ENCODE measurements at places on chromosomes 5 and 9. TPM values are rescaled to one million over a fixed set of nuclear protein-coding genes. Genes with fewer than 3 reads are reported as not detected.

ORM1 gene
- total RNA-seq: not detected

MAT2B gene
- total RNA-seq: 27.9 TPM

CAPSL gene
- total RNA-seq: not detected

GABRA6 gene
- total RNA-seq: not detected

PCDHGB7 gene
- 5.4 TPM for total RNA-seq

SLC35D2 gene
- total RNA-seq: 14.2 TPM

LRRC70 gene
- 0.20 TPM for total RNA-seq

GLRA1 gene
- total RNA-seq: not detected

ADGRD2 gene
- not detected for total RNA-seq

ITK gene
- total RNA-seq: not detected

SLC6A3 gene
- total RNA-seq: not detected

PTTG1 gene
- 8.6 TPM for total RNA-seq

ATP10B gene
- not detected for total RNA-seq

COMMD10 gene
- 18.0 TPM for total RNA-seq

ADAMTS2 gene
- total RNA-seq: 93.2 TPM

TMEM215 gene
- not detected for total RNA-seq

ASS1 gene
- 202 TPM for total RNA-seq

C1QTNF2 gene
- total RNA-seq: 0.34 TPM

PCDHA8 gene
- 1.1 TPM for total RNA-seq

LHX3 gene
- total RNA-seq: not detected

SLC34A3 gene
- total RNA-seq: not detected

COL23A1 gene
- 0.15 TPM for total RNA-seq
